HCT116 (cell line): ENCODE measurements at places on chromosomes 3 and 15.

- no peak overlapping the region for H3K4me3 ChIP-seq
- peaks cover 40% of the 10 kb centered on the region for H3K27me3 ChIP-seq
- DNase-seq: peak; percentile 31
- no peaks in the 10 kb centered on the region for H3K36me3 ChIP-seq
- no peak overlapping the region for H3K27ac ChIP-seq
- H3K4me1 ChIP-seq: no peaks in the 10 kb centered on the region
These were observed 359.7 kb upstream of the ROPN1 start for GRCh38 chr3:124351430-124352148.

DNA sequence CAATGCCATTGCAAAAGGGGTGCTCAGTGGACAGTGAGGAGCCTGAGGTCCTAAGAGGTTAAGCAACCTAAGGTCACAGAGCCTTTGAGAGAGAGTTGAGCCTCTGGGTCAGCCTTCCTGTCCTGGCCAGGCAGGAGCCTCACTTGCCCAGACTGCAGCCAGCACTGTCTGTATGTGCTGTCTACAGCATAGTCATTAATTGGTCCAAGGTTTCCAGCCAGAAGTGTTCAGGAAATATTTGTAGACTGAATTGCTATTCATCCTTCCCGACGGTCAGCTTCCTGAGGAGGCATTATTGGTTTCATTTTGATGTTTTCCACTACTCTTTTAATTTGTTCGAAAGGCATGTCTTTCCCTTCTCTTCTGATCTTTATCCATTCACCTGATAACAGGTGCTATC, 8.1 kb downstream of the SEC13 start:
- no peaks in the 10 kb centered on the region for H3K27me3 ChIP-seq
- no peak for DNase-seq
- H3K36me3 ChIP-seq: peaks cover 60% of the 10 kb centered on the region
- no peak overlapping the region for H3K4me3 ChIP-seq
- no peaks in the 10 kb centered on the region for H3K4me1 ChIP-seq

DNA sequence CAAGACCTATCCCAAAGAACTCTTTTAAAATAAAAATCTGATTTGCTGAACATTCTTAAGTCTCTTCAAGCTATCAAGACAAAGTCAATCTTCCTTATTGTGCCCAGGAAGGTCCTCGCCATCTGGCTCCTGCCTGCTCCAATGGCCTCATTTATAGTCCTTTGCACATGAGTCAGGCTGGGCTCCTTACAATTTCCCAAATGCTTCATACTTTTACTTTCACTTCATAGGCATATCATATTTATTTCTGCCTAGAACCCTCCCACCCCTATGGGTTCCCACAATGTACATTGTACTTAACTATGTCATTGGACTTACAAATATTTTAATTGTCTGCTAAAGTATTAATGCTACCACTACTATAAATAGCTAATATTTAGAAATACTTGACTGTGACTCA, 9.1 kb downstream of the THRB start:
- no peaks in the 10 kb centered on the region for H3K27me3 ChIP-seq
- H3K4me3 ChIP-seq: no peak overlapping the region
- DNase-seq: no peak
- H3K4me1 ChIP-seq: no peaks in the 10 kb centered on the region

- H3K4me3 ChIP-seq: no peak overlapping the region
- no peaks in the 10 kb centered on the region for H3K27me3 ChIP-seq
- H3K27ac ChIP-seq: no peak overlapping the region
- H3K36me3 ChIP-seq: no peaks in the 10 kb centered on the region
These were observed 8.8 kb downstream of the IL1RAP start for GRCh38 chr3:190522621-190523222.
